Activated CD8-positive, alpha-beta memory T cell treated with anti-CD3 and anti-CD28 coated beads for 1 hour (primary cell): ENCODE measurements at places on chromosomes 1 and 21.

DNA sequence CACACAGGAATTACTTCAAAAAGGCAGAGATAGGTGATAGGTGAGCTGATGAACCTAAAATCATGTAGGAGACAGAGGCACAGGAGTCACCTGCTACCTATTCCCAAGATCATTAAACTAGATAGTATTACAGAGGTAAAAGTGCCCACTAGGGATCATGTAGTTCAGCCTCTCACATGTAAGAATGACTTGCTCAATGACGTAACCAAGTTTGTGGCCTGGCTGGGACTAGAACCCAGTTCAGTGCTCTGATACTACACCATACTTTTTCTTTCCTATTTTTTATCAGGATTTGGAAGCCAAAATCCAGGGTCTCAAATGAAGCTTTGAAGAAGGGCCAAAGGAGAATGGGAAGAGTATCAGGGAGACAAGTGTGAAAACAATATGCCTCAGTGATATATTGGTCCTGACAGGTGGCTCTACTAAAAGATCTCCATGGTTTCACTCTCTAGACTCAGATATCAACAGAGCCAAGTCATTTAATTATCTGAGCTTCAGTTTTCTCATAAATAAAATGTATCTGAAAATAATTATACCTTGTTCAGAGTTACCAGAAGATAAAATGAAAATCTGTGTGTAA lies 87.3 kb upstream of the SLFNL1 start:
- no peak for DNase-seq

DNA sequence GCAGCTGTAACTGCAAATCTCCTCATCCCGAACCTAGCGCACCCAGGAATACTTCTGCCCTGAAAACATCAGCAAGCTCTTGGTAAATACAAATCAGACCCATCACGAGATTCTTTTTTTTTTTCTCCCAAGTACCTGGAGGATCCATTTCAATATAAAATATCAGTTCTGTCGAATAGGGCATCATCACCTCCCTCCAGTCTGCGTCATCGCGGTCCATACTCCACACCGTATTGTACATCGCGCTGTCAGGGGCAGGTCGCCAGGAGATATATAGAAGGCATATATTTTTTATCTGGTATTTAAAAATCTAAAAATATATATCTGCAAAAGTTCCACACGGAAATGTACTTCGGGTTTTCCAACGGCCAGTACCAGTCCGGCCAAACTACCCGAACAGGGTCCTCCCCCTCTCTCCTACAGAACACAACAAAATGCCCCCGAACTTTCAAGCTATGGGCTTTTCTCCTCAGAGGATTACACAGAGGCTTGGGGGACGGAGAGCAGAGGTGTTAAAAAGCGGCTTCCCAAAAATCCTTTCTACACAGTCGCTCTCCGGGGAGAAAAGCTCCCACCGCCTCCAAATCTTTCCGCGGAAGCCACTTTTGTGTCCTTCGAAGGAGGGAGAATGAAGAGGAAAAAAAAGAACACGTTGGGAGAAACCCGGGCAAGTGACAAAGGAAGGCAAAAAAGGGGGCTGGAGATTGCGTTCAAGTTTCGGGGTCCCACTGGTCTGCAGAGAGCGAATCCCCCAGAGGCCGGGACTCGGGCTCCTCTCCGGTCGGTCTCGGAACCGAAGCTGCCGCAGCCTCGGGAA lies 509 bp downstream of the PIK3R3 start:
- DNase-seq: no peak

DNA sequence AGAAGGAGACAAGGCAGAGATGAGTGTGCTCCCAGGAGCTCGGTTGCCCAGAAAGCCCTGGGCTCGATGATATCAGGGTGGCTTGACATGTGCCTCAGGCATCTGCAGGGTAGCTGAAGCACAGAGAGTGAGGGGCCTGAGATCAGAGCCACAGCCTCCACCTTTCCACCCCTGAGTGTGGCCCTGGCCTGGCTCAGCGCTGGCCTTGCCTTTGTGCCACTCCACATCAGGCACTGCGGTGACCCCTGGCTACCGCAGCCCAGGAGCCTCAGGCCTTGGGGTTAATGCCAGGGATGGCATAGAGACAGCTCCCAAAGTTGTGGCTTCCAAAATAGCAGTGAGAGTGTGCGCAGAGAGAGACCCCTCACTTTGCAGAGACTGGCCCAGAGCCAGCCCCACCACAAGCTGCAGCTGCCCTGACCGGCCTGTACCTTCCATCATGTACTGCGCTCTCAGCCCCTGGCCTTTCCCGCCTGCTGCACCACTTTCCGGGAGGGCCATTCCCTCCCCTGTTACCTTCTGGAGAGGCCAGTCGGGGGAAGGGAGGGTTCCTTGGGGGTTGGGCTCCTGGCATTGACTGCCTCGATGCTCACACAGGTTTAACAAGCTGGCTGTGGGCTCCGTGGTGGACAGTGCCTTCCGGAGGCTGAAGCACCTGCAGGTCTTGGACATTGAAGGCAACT lies 19.5 kb downstream of the PODN start:
- DNase-seq: no peak

DNA sequence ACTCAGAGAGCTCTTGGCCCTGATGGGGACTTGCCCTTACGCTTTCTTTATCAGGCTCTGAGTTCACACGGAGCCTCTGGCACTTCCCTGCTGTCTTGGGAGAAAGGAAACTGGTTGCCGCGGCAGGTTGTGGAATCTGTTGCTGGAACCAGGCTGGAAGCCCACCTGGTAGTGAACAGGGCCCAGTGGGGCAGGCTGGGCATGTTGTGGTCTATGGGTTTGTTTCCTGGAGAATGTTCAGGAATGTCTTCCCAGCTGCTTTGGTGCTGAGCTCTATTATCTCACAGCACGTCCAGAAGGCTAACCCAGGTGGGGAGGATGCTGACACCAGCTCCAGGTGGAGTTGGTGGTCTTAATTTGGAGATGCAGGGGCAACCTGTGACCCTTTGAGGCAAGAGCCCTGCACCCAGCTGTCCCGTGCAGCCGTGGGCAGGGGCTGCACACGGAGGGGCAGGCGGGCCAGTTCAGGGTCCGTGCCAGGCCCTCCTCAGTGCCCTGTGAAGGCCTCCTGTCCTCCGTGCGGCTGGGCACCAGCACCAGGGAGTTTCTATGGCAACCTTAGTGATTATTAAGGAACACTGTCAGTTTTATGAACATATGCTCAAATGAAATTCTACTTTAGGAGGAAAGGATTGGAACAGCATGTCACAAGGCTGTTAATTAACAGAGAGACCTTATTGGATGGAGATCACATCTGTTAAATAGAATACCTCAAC lies 33.3 kb upstream of the TDRD10 start:
- DNase-seq: no peak

DNA sequence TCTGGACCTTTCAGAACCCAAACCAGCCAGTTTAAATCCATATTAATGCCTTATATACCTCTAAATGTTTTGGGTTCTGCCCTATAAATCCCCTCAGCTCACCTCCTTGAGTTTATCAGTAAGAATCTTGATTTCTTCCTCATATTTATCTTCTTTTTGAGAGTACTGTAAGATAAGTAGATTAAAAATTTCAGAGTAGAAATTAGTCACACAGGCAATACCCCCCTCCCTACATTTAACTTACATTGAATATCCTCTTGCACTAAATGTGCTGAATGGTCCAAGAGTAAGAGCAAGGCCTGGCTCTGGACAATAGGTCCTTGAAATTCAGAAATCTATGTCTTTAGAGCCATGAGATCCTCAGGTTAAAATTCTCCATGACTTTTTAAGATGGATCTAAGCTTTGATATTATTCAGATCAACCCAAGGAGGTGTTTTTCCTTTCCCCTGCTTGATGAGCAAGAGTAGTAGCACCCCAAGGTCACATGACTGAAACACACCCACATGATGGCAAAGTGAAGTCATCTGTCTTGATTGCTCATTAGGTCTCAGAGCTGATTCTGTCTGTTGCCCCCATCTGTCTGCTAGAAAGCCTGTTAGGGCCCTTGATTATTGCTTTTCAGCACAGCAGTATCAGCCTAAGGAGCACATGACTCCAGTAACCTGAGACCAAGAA lies 15.8 kb upstream of the NUP210L start:
- DNase-seq: no peak

GRCh38 chr1:44721485-44722361 lies 9.2 kb downstream of the RNU5D-1 start:
- no peak for DNase-seq

GRCh38 chr1:234975122-234975940 lies 153.3 kb downstream of the TOMM20 start:
- no peak for DNase-seq

- DNase-seq: no peak
Observed at GRCh38 chr1:151860504-151861187, 7.1 kb upstream of the THEM5 start.

GRCh38 chr1:106960412-106960811 lies 96.1 kb upstream of the PRMT6 start:
- no peak for DNase-seq

GRCh38 chr1:58136387-58136786 lies 410.1 kb downstream of the OMA1 start:
- DNase-seq: no peak

- DNase-seq: no peak
Observed at GRCh38 chr1:28208818-28209441, 23.9 kb downstream of the DNAJC8 start.

GRCh38 chr1:77927414-77927813 lies 39.0 kb downstream of the NEXN start:
- DNase-seq: no peak

DNA sequence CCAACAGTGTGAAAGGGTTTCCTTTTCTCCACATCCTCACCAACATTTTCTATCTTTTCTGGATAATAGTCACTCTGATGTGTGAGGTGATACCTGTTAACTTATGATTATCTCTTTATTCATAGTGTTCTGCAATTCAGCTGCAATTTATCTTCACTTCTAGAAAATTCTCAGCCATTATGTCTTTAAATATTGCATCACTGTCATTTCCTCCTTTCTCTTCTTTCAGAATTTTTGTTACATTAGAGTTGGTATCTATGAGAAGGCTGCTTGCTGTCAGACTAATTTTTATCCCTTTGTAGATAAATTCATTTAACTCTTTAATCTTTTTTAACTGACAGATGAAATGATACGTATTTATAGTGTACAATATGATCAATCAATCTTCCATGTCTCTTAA lies 30.5 kb upstream of the ATF3 start:
- no peak for DNase-seq

GRCh38 chr1:178284058-178284457 lies 190.2 kb downstream of the RASAL2 start:
- no peak for DNase-seq

DNA sequence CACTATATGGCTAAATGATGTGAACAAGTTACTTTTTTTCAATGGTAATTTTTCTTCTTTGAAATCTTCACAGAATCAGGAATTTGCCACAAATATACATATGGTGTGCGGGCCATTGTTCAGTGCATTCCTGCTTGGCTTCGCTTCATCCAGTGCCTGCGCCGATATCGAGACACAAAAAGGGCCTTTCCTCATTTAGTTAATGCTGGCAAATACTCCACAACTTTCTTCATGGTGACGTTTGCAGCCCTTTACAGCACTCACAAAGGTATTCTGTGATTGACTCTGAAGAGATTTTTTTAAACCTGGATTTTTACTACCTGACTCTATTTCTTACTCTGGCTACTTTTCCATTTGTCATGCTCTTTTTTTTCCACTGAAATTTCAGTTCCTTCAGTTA lies 76.2 kb upstream of the KIAA1614 start:
- no peak for DNase-seq

DNA sequence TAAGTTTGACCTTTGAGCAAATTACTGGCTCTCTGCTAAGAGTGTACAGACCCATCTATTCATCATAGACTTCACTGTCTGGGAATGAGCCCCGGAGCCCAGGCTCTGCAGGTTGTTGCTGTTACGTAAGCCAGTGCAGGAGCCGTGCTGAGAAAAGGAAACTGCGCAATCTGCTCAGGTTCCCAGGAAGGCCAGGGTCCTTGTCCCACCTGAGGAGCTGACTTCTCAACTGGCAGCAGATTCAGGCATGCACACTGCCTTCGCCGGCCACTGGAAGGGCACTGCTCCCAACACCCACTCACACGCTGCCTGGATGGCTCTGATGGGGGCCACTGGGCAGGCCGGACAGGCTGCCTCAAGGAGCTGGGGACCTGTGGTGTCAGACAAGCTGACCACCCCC lies 19.5 kb downstream of the RCAN1 start:
- DNase-seq: no peak

GRCh38 chr1:78178816-78179215 lies 133.1 kb downstream of the GIPC2 start:
- DNase-seq: no peak

- no peak for DNase-seq
Observed at GRCh38 chr1:152986578-152986977, 2.7 kb downstream of the SPRR1A start.

GRCh38 chr1:64043288-64043687 lies 160.1 kb upstream of the UBE2U start:
- no peak for DNase-seq

GRCh38 chr1:48109390-48110013 lies 112.3 kb upstream of the TRABD2B start:
- DNase-seq: no peak

- DNase-seq: no peak
Observed at GRCh38 chr1:147272042-147272441, 29.6 kb downstream of the CHD1L start.

DNA sequence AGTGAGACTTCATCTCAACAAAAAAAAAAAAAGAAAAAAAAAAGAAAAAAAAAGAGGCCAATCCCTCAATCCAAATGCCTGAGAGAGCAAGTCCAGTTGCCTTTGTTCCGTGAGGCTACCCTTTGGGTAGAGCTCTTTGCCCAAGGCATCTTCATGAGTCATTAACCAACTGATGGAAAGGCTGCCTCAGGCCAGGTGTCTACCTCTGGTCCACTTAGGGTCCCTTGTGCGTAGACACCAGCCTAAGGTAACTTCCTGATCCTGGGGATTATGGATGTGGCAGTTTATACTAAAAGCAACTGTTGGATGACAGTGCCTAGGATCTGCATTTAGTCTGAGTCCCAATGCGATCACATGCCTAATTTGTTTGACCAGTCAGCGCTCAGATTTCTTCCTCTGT lies 20.7 kb upstream of the ZNF326 start:
- no peak for DNase-seq

DNA sequence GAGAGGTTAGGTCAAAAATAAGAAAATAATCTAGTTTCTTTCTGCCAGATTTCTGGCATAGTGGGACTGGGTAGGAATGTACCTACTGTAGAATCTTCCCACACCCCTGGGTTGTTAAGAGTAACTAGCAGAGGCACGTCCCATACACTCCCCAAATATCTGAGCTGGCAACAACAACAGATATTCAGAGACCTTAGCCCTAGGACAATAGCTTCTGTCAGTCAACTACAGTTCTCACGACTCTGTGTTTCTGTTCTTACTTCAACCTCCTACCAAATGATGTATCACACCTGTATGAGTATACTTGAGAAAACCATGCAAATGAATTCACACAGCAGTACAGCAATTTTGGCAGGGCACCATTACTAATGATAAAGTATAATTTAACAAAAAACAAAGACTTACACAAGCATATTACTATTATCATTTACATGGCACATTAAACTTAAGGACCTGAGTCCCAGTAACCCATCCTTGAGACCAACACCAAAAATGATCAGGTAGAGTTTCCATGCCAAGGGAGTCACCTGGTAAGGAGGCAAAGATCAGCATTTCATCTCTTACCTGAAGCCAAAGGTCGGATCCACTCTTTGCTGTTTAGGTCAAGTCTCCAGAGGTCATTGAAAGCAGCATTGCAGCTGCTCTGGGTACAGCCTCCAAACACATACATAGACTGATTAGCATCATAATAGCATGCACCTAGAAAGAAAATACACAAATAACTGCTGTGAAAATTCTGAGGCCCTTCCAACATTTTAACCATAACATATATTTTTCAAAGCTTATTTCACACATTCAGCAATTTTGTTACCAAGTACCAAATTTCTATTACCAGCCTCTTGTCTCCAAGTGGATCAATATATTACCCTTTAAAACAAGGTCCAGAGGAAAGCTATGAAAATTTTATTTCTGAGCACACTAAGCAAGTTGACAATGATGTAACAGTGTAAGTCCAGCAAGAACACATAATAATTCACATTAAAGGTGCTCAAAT lies 57.5 kb upstream of the CPLANE2 start:
- no peak for DNase-seq
